ENCODE measurements at places on chromosomes 1 and 21.

GRCh38 chr1:196997423-196997822 is 20.1 kb downstream of the CFHR5 start:
- DNase-seq: peak; percentile 66

- no peak for DNase-seq
Measured at GRCh38 chr1:203937678-203938330, 76.4 kb downstream of the SNRPE start.

- peak; percentile 67 for DNase-seq
Measured at GRCh38 chr21:45607021-45607908, 36.3 kb upstream of the PCBP3 start.

DNA sequence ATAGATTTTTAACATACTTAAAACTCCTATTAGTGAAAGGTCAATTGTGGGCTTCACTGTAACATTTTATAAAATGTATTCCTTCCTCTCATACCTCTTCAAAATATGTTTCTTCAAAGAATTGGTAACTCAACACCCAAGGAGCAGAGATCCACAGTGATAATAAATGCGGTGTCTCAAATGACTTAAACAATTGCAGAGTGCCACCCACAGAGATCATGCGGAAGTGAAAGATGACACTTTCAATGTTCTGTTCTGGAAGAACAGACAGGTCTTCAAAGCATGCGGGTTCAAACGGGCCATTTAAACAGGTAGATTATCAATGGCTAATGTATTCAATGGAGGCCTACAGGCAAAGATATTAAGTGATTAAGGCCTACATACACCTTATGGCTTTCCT is 157.0 kb upstream of the GREM2 start:
- no peak for DNase-seq

DNA sequence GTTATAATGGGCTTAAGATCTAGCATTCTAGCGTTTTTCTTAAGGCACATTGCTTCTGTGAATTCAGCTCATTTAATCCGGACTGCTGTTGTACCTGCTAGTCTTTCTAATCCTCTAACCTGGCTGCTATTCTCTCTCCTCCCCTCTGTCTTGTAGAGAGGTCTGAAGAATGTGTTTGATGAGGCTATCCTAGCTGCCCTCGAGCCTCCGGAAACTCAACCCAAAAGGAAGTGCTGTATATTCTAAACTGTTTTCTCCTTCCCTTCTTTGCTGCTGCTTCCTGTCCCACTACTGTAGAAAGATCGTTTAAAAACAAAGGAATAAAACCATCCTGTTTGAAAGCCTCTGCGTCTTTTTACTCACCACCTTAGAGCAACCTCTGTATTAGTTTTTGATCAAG is 37.3 kb downstream of the CDC42 start:
- DNase-seq: peak; percentile 18
